Left ventricle myocardium superior (tissue), 1 donor: ENCODE measurements at places on chromosomes 3 and 15.
A peak's percentile ranks its signal among the peaks of the same experiment; 100 is the strongest.

DNA sequence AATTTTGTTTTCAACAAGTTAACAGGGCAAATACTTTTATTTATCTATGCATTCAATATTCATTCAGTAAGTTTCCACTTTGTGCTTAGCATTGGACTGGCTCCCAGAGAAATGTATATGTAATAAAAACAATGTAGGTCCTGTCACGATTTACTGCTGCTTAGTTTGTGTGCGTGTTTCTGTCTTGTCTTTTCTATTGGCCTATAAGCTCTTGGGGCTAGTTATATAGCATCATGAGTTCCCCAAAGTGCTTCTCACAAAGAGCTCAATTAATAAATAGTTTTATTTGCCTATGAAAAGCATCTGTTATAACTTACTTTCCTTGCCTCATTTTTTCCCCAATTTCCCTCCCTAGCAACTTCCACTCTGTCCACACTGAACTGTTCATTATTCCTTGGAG, 666.7 kb upstream of the NAALADL2 start:
- DNase-seq: no peak

DNA sequence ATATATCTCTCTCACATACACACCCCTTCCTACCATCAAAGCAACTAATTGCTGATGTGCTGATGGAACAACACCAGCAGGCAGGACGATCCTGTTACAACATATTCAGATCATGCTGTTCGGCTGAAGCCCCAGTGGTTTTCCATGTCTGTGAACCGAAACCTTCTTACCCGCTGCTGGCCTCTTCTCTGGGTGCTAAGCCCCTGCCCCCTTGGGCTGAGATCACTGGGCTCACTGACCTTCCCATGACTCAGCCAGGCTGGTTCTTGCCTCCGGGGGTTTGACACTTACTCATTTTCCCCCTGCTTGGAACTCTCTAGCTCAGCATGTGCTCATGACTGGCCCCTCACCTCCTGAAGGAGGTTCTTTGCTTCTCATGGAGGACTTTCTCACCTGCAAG, 122.0 kb upstream of the RGMA start:
- DNase-seq: no peak

GRCh38 chr3:44992555-44993470, 16.8 kb downstream of the EXOSC7 start:
- peak; percentile 49 for DNase-seq

GRCh38 chr3:170295586-170295985, 61.9 kb upstream of the SKIL start:
- DNase-seq: no peak

DNA sequence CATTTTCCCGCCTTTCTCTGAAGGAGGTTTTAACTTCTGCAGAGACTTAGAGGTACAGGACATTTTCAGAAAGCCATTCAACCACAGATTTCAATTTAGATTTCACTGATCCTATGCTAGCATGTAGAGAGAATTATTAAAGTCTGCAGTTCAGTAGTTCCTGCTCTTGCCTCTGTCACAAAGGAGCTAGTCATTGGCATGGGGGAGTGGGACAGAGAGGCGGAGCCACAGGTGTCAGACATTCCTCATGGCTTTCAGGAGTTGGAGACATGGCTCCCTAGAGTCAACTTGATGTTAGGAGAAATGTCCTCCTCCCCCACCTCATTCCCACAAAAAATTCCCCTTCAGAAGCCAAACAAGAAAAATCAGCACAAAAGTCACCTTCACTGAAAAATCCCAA, 66.0 kb upstream of the SIAH2 start:
- DNase-seq: no peak

GRCh38 chr3:67048067-67048714, 50.1 kb downstream of the KBTBD8 start:
- DNase-seq: no peak

- DNase-seq: no peak
Measured at GRCh38 chr3:158347966-158348365, 223.0 kb upstream of the MLF1 start.

GRCh38 chr15:51866751-51867150, 37.3 kb downstream of the TMOD3 start:
- no peak for DNase-seq
